Kidney (tissue), 22 donors: ENCODE measurements at places on chromosomes 7 and 10. TPM values are rescaled to one million over a fixed set of nuclear protein-coding genes. Genes with fewer than 3 reads are reported as not detected.

DNA sequence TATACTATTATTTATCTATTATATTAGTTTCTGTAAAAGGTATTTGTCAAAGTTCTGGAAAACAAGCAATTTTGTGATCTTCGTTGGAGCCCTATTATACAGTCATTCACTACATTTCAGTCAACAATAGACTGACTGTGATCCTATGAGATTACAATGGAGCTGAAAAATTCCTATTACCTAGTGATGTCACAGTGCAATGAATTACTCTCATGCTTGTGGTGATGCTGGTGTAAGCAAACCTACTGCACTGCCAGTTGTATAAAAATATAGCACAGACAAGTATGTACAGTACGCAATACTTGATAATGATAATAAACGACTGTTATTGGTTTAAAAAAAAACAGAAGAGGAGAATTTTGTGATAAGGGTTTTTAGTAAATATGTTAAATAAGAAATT, 21.4 kb downstream of the OR6V1 start:
- no peak overlapping the region for H3K27ac ChIP-seq
- no peaks in the 10 kb centered on the region for H3K36me3 ChIP-seq
- no peak overlapping the region for H3K4me3 ChIP-seq

Gene ACSL5
- polyA plus RNA-seq = 5.6 TPM

GRCh38 chr7:151277631-151278030, 29.1 kb upstream of the SMARCD3 start:
- no peak overlapping the region for H3K4me3 ChIP-seq
- H3K36me3 ChIP-seq = no peaks in the 10 kb centered on the region
- no peaks in the 10 kb centered on the region for H3K27me3 ChIP-seq
- H3K4me1 ChIP-seq = peaks cover 9% of the 10 kb centered on the region
- no peak overlapping the region for H3K27ac ChIP-seq

GRCh38 chr7:25619963-25620799, 391.9 kb upstream of the NPVF start:
- H3K4me1 ChIP-seq = peaks cover 4% of the 10 kb centered on the region
- no peaks in the 10 kb centered on the region for H3K27me3 ChIP-seq
- peak; percentile 77 for DNase-seq
- H3K4me3 ChIP-seq = no peak overlapping the region

GRCh38 chr10:123241391-123242141, 87.4 kb downstream of the BUB3 start:
- no peak overlapping the region for H3K27ac ChIP-seq
- H3K4me3 ChIP-seq = no peak overlapping the region
- no peaks in the 10 kb centered on the region for H3K36me3 ChIP-seq

DNA sequence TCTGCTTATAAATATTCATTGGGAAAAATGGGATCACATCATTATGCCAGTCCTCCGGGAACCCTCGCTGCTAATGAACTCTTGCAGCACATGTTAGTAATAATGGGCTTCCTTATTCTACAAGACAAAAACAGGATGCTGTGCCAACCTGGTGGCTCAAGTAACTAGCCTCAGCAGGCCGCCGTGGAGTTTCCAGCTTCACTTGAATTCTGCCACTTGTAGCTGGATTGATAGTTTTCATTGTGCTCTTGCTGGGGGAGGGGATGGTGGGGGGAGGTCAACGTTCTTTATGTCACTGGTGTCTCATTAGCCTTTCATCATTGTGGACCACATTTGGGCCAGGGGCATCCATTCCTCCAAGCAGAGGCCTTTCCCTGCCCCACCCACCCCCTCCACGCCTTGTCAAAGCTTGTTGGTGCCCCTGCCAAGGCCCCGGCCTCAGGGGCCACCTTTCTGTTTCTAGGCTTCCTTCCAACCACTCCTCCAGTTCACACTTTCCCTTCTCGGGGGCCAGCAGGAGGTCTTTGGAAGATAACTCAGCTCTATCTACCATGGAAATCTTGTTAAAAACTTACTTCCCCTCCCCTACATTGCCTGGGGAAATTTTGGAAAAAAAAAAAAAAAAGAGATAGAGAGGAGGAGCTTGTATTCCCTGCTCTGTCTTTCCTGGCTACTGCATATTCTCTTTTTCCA, 153.9 kb downstream of the BMPER start:
- no peak overlapping the region for H3K4me3 ChIP-seq
- H3K27ac ChIP-seq = no peak overlapping the region
- no peaks in the 10 kb centered on the region for H3K36me3 ChIP-seq
- no peaks in the 10 kb centered on the region for H3K27me3 ChIP-seq
- no peak for DNase-seq

Gene GAD2
- polyA plus RNA-seq = not detected

Gene TFEC
- 10.0 TPM for polyA plus RNA-seq

DNA sequence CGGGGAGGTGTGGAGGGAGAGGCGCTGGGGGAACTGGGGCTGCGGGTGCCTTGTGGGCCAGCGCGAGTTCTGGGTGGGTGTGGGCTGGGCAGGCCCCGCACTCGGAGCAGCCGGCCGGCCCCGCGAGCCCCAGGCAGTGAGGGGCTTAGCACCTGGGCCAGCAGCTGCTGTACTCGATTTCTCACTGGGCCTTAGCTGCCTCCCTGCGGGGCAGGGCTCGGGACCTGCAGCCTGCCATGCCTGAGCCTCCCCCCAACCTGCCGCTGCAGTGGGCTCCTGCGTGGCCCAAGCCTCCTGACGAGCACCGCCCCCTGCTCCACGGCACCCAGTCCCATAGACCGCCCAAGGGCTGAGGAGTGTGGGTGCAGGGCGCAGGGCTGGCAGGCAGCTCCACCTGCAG, 116.3 kb downstream of the CFTR start:
- no peaks in the 10 kb centered on the region for H3K4me1 ChIP-seq
- no peak for DNase-seq
- H3K4me3 ChIP-seq = no peak overlapping the region
- no peak overlapping the region for H3K27ac ChIP-seq
- H3K36me3 ChIP-seq = no peaks in the 10 kb centered on the region
- H3K27me3 ChIP-seq = no peaks in the 10 kb centered on the region

DNA sequence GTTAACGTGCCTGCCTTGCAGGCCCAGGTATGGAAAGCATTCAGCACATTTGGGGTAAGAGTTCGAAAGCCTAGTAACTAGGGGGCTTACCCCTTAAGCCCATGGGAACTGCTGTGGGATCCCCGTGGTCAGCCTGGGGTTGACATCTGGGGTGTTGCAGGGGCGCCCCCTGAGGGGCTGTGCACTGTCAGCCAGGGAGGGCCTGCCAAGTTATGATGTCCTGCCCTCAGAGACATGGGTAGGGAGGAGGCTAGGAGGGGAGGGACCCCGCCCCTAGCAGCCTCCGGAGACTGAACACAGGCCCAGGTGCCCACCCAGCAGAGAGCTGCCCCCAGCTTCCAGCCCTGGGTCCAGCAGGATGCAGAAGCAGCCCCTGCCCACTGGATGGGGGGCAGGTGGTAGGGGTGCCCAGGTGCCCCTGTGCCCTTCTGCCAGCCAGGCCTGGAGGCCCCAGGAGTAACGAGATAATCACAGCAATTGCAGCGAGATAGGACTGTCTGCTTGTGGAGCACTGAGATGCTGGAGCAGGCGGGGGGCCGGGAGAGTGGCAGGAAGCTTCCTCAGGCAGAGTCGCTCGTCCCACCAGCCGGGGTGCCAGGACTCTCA, 153.3 kb downstream of the UBE2H start:
- H3K27me3 ChIP-seq = no peaks in the 10 kb centered on the region
- no peak overlapping the region for H3K4me3 ChIP-seq
- H3K36me3 ChIP-seq = no peaks in the 10 kb centered on the region
- no peak overlapping the region for H3K27ac ChIP-seq
- no peaks in the 10 kb centered on the region for H3K4me1 ChIP-seq

DNA sequence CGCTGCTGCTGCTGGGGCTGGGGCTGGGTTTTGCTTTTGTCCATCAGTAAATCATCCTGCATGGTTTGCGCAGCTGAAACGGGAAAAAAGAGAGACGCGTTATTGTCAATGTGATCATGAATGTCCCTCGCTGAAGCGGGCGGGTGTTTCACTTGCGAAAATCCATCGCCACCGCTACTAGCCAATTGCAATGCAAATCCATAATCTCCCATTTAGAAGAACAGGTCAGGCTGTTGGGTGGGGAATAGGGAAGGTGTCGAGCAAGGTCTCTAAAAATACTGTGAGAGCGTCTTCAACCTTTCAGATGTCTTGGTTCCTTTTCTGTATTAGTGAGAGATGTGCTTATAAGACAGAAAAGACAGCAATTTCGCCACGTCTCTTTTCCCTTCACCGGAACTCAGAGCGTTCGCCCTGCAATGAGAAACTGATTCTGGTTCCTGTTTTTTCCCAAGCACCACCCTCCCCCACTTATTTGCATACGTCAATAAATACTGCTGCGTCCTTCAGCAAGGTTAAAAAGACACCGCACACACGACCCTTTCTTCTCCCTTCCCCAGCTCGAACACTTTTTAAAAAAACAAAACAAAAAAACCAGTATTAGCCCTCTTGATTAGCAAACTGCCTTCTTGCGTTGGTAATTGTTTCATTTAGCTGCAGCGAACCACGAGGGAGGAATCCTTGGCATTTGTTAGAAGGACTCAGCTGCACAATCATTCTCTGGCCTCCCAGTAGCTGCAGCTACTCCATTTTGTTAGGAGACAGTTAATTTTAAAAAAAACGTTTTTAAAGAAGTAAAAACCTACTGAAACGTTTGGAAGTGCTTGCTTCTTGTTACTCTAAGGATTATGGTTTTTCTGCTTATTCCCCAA, 50.4 kb downstream of the CPEB3 start:
- H3K27me3 ChIP-seq = no peaks in the 10 kb centered on the region
- DNase-seq = peak; percentile 88
- peak overlapping the region; percentile 83 for H3K27ac ChIP-seq
- no peaks in the 10 kb centered on the region for H3K36me3 ChIP-seq

Gene HOXA7
- 23.8 TPM for polyA plus RNA-seq

- peak overlapping the region; percentile 50 for H3K27ac ChIP-seq
- H3K36me3 ChIP-seq = peaks cover 9% of the 10 kb centered on the region
- peaks cover 20% of the 10 kb centered on the region for H3K4me1 ChIP-seq
These were observed 23.4 kb downstream of the CAMK2G start for GRCh38 chr10:73850863-73851461.

Gene DDC
- 257 TPM for polyA plus RNA-seq

Gene TMEM176B
- polyA plus RNA-seq = 542 TPM

Gene ACTL6B
- polyA plus RNA-seq = not detected

- H3K4me3 ChIP-seq = no peak overlapping the region
- no peaks in the 10 kb centered on the region for H3K36me3 ChIP-seq
- H3K27me3 ChIP-seq = no peaks in the 10 kb centered on the region
- no peaks in the 10 kb centered on the region for H3K4me1 ChIP-seq
- DNase-seq = no peak
These were observed 14.7 kb downstream of the CALCR start for GRCh38 chr7:93559639-93560491.

DNA sequence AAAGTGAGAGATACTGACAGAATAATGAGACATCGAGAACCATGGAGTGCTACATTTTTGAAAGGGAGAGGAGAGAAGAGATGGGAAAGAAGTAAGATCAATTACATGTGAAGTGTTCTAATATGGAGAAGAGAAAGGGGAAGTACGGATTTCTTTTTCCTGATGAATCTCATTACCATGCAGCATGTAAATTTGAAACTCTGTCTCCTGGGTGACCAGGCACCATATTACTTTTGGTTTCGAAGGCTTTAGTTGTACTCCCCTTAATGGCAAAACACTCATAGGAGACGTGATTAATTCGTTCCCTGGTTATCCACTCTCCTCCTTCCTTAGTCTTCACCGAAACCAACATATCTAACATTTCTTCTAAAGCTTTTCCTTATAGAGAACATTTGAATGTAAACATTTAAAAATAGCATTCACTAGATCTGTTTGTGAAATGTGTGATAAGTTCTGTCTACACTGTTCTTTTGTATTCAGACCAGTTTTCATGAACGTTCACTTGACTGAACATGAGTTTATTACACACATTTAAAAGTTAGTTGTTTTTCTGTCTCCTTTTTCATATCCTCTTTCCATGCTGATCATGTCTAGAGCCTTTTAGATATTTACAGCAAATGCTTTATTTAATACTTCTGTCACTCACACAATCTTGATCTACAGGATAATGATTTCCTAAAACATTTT, 80.2 kb upstream of the MSRB2 start:
- H3K27ac ChIP-seq = no peak overlapping the region
- no peaks in the 10 kb centered on the region for H3K36me3 ChIP-seq
- H3K27me3 ChIP-seq = no peaks in the 10 kb centered on the region
- no peak for DNase-seq
- no peak overlapping the region for H3K4me3 ChIP-seq
- no peaks in the 10 kb centered on the region for H3K4me1 ChIP-seq

- no peak overlapping the region for H3K4me3 ChIP-seq
- no peaks in the 10 kb centered on the region for H3K36me3 ChIP-seq
- no peak overlapping the region for H3K27ac ChIP-seq
- DNase-seq = peak; percentile 34
These were observed 317.8 kb downstream of the SH2D4B start for GRCh38 chr10:80855348-80855971.

GRCh38 chr7:134474828-134475227, 15.9 kb upstream of the AKR1B1 start:
- no peaks in the 10 kb centered on the region for H3K4me1 ChIP-seq
- H3K36me3 ChIP-seq = no peaks in the 10 kb centered on the region
- no peak overlapping the region for H3K4me3 ChIP-seq

DNA sequence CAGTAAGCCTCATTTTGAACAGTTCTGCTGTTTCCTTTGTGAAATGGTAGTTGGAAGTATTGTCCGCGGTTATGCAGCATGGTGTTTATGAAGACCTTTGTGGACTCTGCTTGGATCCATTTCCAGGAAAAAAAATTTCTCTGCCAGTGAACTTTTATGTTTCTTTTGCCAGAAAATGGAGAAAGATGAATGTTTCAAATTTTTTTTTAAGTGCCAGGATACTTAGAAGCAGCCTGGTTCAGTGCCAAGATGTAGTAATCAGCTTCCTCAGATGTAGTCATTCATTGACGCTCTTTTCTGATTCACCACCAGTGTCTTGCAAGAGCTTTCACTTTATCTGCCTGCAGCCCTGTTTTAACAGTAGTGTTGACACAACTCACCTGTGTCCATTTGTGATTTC, 258.2 kb downstream of the SDK1 start:
- H3K27ac ChIP-seq = no peak overlapping the region
- no peak overlapping the region for H3K4me3 ChIP-seq
- no peaks in the 10 kb centered on the region for H3K27me3 ChIP-seq
- no peaks in the 10 kb centered on the region for H3K4me1 ChIP-seq
- no peak for DNase-seq
- no peaks in the 10 kb centered on the region for H3K36me3 ChIP-seq

Gene TUBB8
- not detected for polyA plus RNA-seq

DNA sequence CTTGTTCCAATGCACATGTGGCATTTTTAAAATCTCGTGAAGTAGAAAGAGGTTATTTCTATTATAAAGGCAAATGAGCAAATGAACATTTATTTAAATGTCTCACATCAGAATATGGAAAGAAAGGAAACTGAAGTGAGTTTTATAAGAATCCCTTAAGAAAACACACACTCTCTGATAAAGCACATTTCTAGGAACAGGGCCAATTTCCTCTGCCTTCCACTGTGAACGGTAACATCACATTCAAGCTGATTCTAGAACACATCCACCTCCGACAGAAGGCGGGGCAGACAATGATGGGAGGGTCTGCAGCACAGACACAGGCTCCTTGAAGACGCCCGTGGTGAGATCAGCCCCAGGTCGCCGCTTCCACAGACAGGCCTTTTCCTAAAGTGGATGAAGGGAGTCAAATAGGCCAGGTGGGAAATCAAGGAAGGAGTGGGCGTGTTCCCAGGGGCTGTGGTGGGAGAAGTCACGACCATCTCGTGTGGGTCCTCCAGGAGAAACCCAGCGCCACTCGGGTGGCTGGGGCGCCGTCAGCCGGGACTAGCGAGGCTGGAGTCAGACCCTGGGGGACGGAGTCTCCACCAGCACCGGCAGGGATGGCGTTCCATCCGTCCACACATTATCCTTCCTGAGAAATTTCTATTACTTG, 31.1 kb downstream of the PITRM1 start:
- DNase-seq = peak; percentile 24
- no peaks in the 10 kb centered on the region for H3K27me3 ChIP-seq
- H3K27ac ChIP-seq = no peak overlapping the region
- H3K4me1 ChIP-seq = no peaks in the 10 kb centered on the region
